ENCODE measurements at places on chromosomes 3 and 15.

- no peak for DNase-seq
Measured at GRCh38 chr3:143830063-143830462, 18.2 kb downstream of the SLC9A9 start.

DNA sequence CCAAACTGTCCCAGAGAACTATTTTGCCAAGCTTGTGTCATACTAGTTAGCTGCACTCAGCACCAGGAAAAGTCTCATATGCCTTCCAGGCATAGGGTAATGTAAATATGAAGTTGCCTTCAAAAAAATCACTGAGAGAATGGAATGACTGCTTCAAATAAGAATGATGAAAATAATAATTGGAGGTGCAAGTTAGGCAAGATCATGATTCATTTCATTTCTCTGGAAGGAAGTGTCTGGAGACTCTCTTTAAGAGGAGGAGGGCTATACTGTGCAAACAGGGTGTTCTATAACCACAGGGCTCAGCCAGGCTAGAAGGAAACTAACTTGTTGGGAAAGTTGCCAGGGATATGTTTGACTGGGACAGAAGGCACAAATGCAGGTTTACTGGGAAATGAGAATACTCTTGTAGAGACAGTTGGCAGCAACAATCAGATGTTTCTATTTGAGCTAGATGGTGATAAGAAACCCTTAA is 4.3 kb downstream of the SIDT1 start:
- DNase-seq = no peak

DNA sequence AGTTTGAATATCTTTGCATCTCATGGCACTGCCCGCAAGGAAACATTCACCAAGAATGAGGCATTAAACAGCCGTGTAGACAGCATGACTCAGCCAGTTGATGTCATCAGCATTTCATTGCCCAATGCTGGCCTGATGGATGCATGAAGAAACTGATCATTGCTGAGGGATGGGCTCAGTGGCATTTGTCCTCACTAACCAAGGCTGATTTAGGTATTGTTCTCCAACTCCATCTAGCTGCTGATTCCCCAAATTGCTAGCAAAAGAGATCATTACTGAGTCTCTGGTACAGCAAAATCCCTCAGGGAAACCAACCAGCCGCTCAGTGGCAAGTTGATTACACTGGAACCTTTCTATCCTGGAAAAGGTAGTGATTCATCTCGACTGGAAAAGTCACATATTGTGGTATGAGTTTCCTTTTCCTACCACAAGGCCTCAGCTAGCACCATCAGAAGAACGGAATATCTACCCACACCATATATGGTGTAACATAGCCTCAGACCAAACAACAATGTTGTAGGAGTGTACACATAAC is 186.5 kb upstream of the GAP43 start:
- DNase-seq = peak; percentile 91

DNA sequence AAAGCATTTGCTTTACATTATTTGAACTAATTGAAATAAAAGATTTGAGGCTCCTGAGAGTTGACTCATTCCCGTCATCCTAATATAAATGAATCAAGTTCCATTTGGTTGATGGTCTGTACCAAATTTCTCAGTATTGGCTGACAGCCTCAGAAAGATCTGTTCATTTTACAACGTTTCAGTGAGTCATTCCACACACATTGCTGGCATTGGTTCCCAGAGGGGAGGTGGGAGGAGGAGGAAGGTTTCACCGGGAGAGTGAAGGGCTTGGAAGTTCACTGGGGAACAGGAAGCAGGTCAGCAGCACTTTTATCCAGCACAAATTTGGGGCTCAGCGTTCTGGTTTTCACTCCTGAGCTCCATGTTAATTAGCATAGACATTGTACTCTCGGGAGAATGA is 176.7 kb upstream of the CADPS start:
- peak; percentile 50 for DNase-seq

GRCh38 chr3:32240159-32240545 is 1.7 kb downstream of the CMTM8 start:
- DNase-seq = peak; percentile 83

DNA sequence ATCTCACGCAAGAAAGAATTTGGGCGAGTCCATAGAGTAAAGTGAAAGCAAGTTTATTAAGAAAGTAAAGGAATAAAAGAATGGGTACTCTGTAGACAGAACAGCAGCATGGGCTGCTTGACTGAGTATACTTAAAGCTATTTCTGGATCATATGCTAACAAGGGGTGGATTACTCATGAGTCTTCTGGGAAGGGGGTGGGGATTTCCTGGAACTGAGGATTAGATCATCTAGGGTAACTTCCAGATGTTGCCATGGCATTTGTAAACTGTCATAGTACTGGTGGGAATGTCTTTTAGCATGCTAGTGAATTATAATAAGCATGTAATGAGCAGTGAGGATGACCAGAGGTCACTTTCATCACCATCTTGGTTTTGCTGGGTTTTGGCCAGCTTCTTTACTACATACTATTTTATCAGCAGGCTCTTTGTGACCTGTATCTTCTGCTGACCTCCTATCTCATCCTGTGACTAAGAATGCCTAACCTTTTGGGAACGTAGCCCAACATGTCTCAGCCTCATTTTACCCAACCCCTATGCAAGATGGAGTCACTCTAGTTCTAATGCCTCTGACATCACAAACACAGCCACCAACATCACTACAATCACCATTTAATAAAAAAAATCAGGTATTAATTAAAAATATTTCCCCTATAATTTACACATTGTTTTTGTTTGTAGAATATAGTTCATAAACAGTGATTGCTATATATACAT is 890.7 kb upstream of the EPHA6 start:
- peak; percentile 56 for DNase-seq

GRCh38 chr3:114624047-114624445 is 330.2 kb downstream of the TIGIT start:
- no peak for DNase-seq
